ENCODE measurements at places on chromosomes 3 and 15. TPM values are rescaled to one million over a fixed set of nuclear protein-coding genes. Genes with fewer than 3 reads are reported as not detected.

- no peak for DNase-seq
Observed at GRCh38 chr3:71022551-71023335, 560.8 kb downstream of the FOXP1 start.

DNA sequence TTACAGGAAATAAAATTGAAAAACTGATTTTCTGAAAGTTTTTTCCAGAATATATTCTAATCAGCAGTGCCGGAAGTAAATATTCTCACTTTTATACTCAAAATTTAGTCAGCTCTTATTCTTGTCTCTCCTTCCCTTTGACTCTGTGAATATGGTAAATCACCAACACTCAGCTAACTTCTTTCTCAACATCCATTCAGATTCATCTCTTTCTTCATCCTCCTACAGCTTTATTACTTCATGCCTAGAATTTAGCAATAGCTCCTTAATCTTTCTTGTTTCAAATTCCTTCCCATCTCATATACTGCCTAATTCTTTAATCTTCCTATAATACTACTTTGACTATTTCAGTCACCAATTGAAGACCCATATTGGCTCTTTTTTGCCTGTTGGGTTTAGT lies 67.9 kb downstream of the FGF7 start:
- no peak for DNase-seq

GRCh38 chr3:54578417-54578816 lies 349.4 kb downstream of the LRTM1 start:
- DNase-seq, result no peak

- DNase-seq, result no peak
Observed at GRCh38 chr3:55158345-55158744, 230.5 kb upstream of the LRTM1 start.

GRCh38 chr3:45773714-45774449 lies 22.5 kb downstream of the SLC6A20 start:
- no peak for DNase-seq

Gene ADAMTS7
- polyA plus RNA-seq, result 25.2 TPM
